ENCODE measurements at places on chromosomes 3 and 15.

DNA sequence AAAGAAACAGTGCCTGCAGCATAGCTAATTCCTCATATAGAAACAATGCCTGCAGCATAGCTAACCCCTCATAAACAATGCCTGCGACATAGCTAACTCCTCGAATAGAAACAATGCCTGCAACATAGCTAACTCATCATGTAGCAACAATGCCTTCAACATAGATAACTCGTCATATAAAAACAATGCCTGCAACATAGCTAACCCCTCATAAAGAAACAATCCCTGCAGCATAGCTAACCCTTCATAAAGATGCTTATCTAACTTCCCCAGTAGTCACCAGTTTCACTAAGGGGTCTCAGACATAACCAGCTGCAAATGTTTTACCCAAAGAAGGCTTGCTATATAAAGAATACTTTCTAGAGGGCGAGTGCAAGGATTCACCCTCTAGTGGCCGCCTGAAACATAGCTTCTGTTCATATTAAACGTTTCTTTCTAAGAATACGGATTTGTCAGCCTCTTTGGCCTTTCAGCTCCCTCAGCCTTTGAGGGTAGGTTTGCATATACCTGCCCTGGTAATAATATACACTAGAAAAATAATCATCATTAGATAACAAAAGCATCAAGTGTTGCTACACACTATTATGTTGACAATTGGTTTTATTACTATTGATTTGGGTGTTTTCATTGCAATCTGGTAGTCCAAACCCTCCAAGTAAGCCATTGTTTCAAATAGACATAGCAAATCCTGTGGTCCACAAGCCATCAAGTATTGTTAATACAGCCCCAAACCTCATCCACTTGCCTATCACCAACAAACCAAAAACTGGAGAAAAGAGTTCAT, 44.4 kb upstream of the FAN1 start:
- no peak for DNase-seq

DNA sequence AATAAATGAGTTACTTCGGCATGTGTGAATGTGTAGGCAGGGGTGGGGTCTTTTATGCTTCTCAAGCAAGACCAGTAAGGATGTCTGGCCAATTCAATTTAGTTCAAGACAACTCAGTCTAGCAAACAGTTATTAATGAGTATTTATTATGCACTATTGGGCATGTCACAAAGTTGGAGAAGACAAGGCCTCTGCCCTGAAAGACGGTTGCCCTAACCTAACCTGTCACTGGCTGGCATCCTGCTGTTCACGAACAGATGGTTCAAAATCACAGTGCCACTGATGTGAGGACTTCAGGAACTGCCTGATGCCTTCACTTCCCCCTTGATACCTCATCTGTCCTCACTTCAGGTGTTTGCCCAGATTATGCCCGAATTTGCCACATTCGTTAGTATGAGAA, 217.8 kb downstream of the SOX2 start:
- DNase-seq = no peak

- DNase-seq = peak; percentile 54
These were observed 8.7 kb downstream of the SEMA3F start for GRCh38 chr3:50163572-50164455.

DNA sequence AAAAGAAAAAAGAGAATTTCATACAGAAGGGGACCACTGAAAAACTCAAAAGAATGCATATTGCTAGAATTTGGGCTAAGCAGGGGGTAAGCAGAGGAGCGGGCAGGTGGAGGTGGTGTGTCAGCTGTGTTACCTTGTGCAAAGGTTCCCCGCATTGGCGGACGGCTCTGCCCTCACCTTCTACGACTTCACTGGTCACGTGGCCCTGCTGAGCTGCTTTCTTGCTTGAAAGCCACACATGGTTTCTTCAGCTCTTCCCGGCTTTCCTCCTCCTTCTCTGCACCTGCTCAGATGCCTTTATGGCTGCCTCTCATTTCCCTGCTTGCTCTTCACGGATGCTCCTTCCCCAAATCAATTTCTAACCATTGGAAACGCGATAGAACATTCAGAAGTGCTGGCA, 30.5 kb downstream of the FAH start:
- DNase-seq = no peak

DNA sequence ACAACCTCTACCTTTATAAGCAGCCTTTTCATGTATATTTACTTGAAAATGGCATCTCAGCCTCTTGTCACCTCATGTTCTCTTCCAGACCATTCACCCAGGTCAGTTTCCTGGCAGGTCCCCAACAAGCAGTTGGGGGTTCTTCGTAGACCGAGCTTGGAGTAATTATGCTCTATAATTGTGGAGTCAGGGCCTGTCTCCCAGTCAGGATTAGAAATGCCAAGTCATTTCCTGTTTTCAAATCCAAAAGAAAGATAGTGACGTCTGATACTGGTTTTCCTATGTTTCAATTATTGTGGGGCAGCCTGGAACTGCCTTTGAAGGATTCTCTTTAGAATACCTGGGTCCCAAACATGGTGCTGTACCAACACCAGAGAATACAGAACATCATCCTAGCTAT, 430.6 kb downstream of the MECOM start:
- DNase-seq = no peak

- no peak for DNase-seq
These were observed 9.0 kb downstream of the ACKR4 start for GRCh38 chr3:132606085-132606484.

DNA sequence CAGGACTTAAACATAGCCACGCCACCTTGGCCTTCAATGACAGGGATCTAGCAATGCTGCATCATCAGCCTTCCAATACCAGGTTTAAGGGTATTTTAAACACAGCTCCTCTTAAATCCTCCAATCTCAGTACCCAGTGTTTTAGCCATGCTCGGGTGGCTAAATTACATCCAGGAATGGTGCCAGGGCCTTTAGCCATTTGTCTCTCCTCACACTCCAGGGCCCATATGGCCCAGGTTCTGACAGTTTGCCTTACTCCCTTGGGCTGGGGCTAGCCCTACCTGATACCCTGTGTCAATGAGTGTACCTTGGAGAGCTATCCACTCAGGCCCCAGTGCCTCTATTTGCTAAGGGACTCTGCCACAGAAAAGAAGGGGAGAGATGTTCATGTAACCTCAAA, 29.4 kb downstream of the ZNF589 start:
- DNase-seq = no peak

- DNase-seq = no peak
These were observed 65.3 kb downstream of the LRTM1 start for GRCh38 chr3:54862526-54862925.

GRCh38 chr15:30905821-30906220, 2.1 kb downstream of the FAN1 start:
- no peak for DNase-seq

GRCh38 chr3:171429635-171430034, 30.6 kb downstream of the TNIK start:
- no peak for DNase-seq

GRCh38 chr15:67359431-67360079, 105.0 kb downstream of the IQCH start:
- DNase-seq = no peak

- no peak for DNase-seq
These were observed 353.2 kb upstream of the KCNH8 start for GRCh38 chr3:18795078-18795477.

DNA sequence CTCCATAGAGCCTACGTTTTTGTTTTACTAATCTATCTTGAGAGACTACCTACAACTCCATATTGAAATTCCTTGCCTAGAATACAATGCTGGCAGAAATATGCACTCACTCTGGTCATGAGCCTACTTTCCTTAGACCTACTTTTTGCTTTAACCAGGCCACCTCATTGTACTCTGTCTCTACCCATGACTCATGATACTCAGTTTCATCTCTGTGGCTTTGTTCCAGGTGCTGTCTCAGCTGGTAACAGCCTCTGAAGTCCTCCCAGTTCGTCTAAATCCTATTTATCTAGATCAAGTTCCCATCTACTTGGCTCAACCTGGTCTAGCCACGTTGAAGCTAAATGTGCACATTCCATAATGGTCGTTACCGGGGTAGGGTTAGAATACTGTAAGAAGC, 536.4 kb downstream of the RSL24D1 start:
- no peak for DNase-seq
